ENCODE measurements at places on chromosomes 16 and 17.

DNA sequence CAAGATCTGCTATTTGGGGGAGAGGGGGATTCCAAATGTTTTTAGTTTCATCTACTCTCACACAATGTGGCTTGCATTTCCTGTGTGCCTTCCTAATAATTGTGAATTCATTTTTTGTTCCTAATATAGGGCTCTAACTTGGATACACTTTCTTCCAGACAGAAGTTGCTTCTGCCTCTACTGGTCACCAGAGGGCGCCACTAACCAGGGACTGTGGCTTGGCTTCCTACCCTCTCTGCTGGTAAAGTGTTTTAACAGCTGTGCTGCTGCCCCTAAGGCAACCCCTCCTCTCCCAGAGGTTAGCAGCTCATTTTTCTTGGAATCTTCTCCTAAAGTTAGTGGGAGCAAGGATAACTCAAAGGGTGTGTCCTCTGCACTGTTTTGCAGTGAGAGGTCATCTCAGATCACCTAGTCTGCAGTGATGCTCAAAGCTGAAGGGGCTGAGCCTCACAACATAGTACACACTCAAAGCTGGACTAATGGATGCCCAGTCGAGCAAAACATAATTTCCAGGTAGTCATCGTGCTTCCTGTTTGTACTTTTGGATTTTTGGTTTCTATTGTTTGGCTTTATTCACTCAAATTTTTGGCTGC is 5.0 kb upstream of the PRSS54 start:
- H3K4me3 ChIP-seq: no peak overlapping the region
- H3K36me3 ChIP-seq: no peaks in the 10 kb centered on the region
- no peaks in the 10 kb centered on the region for H3K27me3 ChIP-seq
- no peak for DNase-seq

- no peak overlapping the region for H3K27ac ChIP-seq
- no peak overlapping the region for H3K4me3 ChIP-seq
- no peaks in the 10 kb centered on the region for H3K36me3 ChIP-seq
- no peak for DNase-seq
Measured at GRCh38 chr17:50087912-50088405, 7.2 kb upstream of the PDK2 start.

DNA sequence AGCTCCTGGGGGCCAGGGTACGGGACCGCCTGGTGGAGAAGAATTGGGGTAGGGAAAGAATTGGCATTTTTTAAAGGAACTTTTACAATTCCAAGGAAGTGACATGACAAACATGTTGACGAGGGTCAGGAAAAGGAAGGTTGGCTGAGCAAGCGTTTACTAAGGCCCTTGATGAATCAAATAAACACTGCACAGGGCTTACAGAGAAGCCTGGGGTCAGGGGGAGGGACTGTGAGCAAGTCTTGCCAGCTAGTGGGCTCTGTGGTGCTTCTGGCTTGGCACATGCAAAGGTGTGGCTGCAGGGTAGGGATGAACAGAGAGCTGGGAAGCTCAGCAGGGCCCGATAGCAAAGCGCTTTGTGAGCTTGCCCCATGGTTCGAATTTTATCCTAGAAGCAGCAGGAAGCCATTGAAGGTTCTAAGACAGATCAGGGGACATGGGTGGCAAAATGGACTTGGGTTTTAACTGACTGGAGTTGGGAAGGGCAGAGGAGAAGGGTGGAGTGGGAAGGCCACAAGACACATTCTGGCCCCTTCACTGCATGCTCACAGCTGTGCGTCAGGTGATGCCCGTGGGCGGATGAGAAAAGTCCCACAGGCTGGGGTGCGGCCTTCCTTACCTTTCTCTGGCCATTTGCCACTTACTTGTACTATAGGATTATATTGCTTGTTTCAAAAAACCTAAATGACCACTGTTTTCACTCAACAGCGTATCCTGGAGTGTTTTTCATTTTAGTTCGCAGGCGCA is 117.8 kb downstream of the SOCS1 start:
- H3K4me3 ChIP-seq: no peak overlapping the region
- 0 out of 2 replicates have a peak, but pooled peaks cover 2% of the 10 kb centered on the region for H3K36me3 ChIP-seq
- H3K27ac ChIP-seq: no peak overlapping the region
- no peak for DNase-seq
- H3K4me1 ChIP-seq: no peaks in the 10 kb centered on the region
- H3K27me3 ChIP-seq: no peaks in the 10 kb centered on the region

DNA sequence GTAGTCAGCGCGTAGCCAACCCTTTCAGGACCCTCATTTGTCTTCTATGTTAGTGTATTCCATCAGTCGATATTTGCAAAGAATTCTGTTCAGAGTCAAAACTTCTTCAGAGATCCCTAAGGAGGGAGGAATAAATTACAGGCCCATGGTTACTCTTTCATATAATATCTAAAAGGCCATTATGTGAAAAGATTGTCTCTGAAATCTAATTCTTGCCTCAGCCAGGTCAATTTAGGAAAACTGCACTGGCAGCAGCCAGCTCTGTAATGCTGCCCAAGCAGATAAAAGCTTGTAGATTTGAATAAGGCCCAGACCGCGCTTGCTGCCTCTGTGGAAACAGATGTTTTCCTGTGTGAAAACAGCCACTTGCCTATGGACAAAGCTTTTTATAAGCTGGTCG is 379.8 kb downstream of the CNTNAP4 start:
- no peaks in the 10 kb centered on the region for H3K36me3 ChIP-seq
- H3K4me1 ChIP-seq: no peaks in the 10 kb centered on the region
- DNase-seq: no peak

- DNase-seq: no peak
- H3K27ac ChIP-seq: no peak overlapping the region
- no peaks in the 10 kb centered on the region for H3K27me3 ChIP-seq
Measured at GRCh38 chr17:80068301-80069222, 32.1 kb downstream of the CCDC40 start.

DNA sequence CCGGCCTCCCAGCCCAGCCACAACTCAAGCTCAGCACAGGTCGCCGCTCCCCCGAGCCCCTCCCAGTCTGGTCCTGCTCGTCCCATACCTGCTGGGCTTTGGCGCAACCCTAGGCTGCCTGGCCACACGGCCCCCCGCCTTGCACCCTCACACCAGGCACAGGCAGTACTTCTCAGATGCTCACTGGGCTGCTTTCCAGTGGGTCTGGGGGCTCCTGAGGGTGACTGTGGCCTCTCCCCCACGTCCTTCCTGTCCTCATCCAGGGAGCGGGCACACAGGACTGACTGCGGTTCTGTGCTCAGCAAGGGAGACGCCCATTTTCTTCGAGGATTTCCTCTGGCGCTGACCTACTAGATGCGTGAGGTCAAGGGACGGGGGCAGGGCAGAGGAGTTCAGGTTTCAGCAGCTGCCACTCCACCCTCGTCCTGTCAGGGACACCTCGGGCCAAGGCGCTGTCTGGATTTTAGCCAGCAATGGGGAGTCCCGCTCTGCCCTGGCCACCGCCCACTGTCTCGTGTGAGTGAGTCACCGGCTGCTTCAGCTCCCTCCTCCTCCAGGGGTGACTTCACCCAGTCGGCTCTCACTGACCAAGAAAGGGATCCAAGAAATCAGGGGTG is 115.8 kb downstream of the NPIPB11 start:
- DNase-seq: peak; percentile 44
- H3K36me3 ChIP-seq: no peaks in the 10 kb centered on the region
- H3K27ac ChIP-seq: no peak overlapping the region

- H3K36me3 ChIP-seq: peaks cover 12% of the 10 kb centered on the region
- peak overlapping the region; percentile 95 for H3K4me3 ChIP-seq
- peak overlapping the region; percentile 89 for H3K27ac ChIP-seq
- peaks cover 49% of the 10 kb centered on the region for H3K4me1 ChIP-seq
- no peak for DNase-seq
Measured at GRCh38 chr17:50149417-50150353, 792 bp downstream of the PPP1R9B start.

DNA sequence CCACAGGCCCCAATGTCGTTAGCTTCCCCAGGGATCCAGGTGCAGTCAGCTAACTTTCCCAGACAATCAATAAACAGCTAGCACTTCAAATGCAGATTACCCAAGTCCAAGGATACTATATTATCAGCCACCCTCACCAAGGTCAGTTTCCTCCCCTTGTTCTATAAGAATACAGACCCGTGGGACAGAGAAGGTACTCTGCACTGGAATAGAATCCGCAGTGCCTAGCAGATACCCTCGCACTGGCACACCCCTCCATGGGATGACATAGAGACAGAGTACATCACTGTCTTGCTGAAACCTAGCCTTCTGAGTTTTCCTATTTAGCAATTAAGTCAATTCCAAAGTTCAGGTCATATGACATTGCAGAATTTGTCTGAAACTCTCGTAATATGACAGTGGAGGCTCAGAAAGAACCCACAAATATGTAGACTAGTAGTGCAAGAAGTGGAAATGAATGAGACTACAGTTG is 40.0 kb upstream of the ABCA10 start:
- no peaks in the 10 kb centered on the region for H3K36me3 ChIP-seq
- H3K27ac ChIP-seq: no peak overlapping the region
- no peaks in the 10 kb centered on the region for H3K4me1 ChIP-seq
- DNase-seq: no peak
- H3K27me3 ChIP-seq: no peaks in the 10 kb centered on the region
- H3K4me3 ChIP-seq: no peak overlapping the region

DNA sequence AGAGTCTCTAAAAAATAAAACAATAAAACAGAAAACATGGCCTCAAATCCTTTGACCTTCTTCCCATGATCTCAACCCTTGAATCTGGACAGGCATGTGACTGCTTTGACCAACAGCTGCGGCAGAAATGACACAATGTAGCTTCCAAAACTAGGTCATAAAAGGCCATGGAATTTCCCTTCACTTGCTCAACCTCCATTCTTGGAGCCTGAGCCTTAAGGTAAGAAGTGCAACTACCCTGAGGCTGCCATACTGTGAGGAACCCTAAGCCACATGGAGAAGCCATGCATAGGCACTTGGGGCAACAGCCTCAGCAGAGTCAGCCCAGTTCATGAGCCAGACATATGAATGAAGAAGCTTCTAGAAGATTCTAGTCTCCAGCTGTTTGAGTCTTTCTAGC is 75.7 kb upstream of the BRD7 start:
- no peak overlapping the region for H3K27ac ChIP-seq
- no peak for DNase-seq
- no peaks in the 10 kb centered on the region for H3K4me1 ChIP-seq

DNA sequence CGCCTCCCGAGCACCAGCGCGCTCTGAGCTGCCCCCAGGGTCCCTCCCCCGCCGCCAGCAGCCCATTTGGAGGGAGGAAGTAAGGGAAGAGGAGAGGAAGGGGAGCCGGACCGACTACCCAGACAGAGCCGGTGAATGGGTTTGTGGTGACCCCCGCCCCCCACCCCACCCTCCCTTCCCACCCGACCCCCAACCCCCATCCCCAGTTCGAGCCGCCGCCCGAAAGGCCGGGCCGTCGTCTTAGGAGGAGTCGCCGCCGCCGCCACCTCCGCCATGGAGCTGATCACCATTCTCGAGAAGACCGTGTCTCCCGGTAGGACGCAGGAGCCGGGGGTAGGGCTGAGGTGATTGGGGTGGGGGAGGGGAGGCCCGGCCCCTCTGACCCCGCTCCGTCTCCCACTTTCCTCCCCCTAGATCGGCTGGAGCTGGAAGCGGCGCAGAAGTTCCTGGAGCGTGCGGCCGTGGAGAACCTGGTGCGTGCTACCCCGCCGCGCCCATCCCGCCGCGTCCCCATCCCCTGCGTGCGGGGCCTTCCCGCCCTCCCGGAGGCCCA is 329 bp downstream of the KPNB1 start:
- no peak for DNase-seq
- peak overlapping the region; percentile 69 for H3K4me3 ChIP-seq
- H3K36me3 ChIP-seq: peaks cover 18% of the 10 kb centered on the region
- peaks cover 22% of the 10 kb centered on the region for H3K4me1 ChIP-seq

- no peaks in the 10 kb centered on the region for H3K36me3 ChIP-seq
- H3K4me3 ChIP-seq: no peak overlapping the region
- no peak overlapping the region for H3K27ac ChIP-seq
- no peaks in the 10 kb centered on the region for H3K27me3 ChIP-seq
- no peak for DNase-seq
- no peaks in the 10 kb centered on the region for H3K4me1 ChIP-seq
Measured at GRCh38 chr16:51166541-51166940, 15.5 kb upstream of the SALL1 start.

DNA sequence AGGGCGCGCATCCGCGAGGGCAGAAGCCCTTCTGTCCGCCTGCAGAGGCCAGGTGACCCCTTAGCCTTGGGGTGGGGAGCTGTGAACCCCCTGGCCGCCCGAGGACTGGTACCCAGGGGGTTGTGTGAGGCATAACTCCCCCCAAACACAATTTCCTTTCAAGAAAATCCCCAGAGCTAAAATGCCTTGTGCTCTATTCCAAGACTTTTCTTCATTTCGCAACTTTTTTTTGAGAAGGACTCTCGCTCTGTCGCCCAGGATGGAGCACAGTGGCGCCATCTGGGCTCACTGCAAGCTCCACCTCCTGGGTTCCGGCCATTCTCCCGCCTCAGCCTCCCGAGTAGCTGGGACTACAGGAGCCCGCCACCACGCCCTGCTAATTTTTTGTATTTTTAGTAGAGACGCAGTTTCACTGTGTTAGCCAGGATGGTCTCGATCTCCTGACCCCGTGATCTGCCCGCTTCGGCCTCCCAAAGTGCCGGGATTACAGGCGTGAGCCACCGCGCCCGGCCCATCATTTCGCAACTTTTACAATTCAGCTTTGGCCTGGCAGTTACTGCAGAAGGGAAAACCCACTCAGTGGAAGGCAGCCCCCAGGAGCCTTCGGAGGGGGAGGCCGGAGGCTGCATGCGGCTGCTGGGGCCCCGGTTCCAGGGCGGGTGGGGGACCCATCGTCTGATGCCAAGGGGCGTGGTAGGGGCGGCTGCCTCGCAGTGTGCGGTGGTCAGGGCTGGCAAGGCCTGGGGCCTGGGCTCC is 963 bp upstream of the APRT start:
- peak overlapping the region; percentile 95 for H3K27ac ChIP-seq
- no peaks in the 10 kb centered on the region for H3K27me3 ChIP-seq
- H3K4me1 ChIP-seq: peaks cover 20% of the 10 kb centered on the region
- peaks cover 20% of the 10 kb centered on the region for H3K36me3 ChIP-seq
- no peak for DNase-seq

- no peak for DNase-seq
- H3K27me3 ChIP-seq: no peaks in the 10 kb centered on the region
- H3K36me3 ChIP-seq: peaks cover 8% of the 10 kb centered on the region
Measured at GRCh38 chr16:88886845-88887521, 20.5 kb upstream of the PABPN1L start.

DNA sequence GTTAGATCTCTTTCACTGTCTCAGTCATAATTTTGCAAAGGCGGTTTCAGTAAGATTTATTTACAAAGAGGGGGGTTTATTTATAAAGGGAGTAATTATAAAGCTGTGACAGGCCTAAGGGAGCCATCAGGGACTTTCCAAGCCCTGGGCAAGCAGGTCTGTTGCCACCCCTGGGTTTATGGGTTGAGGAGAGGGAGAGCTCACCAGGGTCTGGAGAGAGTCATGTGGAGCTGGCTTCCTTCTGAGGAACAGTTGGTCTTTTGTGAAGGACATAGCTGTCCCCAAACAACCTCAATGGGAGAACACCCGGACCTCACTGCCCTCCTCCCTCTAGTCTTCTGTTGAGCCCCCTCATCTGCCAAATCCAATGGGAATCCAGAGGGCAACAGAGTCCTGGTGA is 9.8 kb downstream of the ITGAM start:
- H3K27ac ChIP-seq: no peak overlapping the region
- H3K4me1 ChIP-seq: peaks cover 20% of the 10 kb centered on the region
- no peak for DNase-seq
- no peaks in the 10 kb centered on the region for H3K27me3 ChIP-seq
- no peak overlapping the region for H3K4me3 ChIP-seq
- no peaks in the 10 kb centered on the region for H3K36me3 ChIP-seq

- DNase-seq: no peak
- H3K36me3 ChIP-seq: peaks cover 3% of the 10 kb centered on the region
- H3K4me1 ChIP-seq: 0 out of 2 replicates have a peak, but pooled peaks cover 8% of the 10 kb centered on the region
- peak overlapping the region; percentile 95 for H3K4me3 ChIP-seq
- H3K27ac ChIP-seq: no peak overlapping the region
Measured at GRCh38 chr17:81868674-81869220, 2.4 kb downstream of the ARHGDIA start.

Measured in GM12878 (cell line).